ENCODE measurements at places on chromosomes 4 and X.

DNA sequence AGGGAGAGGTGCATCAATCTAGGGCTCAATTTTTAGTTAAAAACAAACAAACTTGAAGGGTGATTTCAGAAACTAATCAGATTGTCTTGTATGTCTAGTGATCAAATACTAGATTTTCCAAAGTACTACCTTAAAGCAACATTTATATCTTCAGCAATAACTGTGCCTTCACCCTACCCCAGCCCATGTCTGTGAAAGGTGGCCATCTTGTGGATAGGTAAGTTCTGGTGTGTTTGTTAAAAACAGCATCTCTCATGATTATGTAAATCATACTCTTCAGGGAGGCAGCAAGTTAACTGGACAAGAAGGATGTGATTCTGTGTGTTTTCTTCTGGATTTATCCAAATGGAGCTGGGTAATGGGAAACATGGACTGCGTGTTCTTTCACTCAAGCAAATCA lies 81.4 kb upstream of the ACSL1 start:
- DNase-seq: no peak

- DNase-seq: no peak
These were observed 146.3 kb upstream of the RPS6KA3 start for GRCh38 chrX:20412871-20413486.

- no peak for DNase-seq
These were observed 29.3 kb downstream of the ZNF827 start for GRCh38 chr4:145909281-145909715.

- peak; percentile 86 for DNase-seq
These were observed at the start of gene PDGFRA for GRCh38 chr4:54228961-54229501. PDGFRA (plus strand) TSS chr4:54229293; CDS start chr4:54258769, 29,476 bp downstream.

DNA sequence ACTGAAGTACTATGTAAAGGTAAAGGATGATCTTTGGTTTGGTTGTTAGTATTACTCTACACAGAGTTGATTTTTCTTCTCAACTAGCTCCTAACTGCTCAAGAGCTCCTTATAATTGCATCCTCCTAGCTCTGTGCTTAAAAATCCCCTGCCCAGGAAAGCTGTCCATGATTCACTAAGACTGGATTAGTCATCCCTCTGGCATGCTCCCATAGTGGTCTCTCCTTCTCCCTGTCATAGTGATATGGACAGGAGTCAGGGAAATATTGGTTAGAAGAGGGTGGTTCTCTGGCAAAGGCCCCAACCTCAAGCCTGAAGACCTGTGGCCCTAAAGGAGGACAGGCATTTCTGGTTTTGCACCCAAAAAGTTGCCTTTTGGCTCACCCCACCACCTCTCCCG lies 242.3 kb upstream of the KCNIP4 start:
- DNase-seq: no peak

GRCh38 chr4:73948990-73949706 lies 32.7 kb downstream of the PF4 start:
- DNase-seq: no peak

DNA sequence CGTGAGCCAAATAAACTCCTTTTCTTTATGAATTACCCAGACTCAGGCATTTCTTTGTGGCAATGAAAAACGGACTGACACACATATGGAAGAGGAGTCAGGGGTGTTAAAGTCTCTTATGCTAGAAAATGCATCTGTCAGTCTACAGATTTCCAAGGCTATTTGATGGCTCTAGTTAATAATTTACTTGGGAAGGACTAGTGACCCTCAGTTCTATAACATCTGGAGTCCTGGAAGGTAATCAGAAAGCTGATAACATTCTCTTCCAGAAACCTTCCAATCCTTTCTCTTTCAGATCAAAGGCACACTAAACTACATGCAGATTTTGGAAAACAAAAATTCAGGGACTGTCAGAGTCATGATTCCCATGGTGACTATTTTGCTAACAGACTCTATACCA lies 142.0 kb upstream of the TEX13D start:
- no peak for DNase-seq

DNA sequence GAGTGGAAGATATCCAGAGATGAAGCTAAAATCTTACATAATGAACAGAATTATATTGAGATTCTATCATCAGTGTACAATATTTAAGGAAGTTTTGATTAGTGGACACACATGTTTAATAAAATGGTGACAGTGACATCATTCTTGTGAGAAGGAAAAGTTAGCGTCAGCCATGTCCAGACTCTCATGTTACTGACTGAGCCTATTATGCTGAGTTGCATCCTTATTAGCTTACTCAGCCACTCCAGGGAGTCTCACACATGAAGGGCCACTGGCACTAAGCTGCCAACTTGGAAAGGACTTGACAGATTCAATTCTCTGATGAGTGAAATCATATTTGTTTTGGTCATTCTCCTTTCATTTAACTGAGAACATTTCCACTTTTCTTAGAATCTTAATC lies 170.6 kb downstream of the BANK1 start:
- no peak for DNase-seq

DNA sequence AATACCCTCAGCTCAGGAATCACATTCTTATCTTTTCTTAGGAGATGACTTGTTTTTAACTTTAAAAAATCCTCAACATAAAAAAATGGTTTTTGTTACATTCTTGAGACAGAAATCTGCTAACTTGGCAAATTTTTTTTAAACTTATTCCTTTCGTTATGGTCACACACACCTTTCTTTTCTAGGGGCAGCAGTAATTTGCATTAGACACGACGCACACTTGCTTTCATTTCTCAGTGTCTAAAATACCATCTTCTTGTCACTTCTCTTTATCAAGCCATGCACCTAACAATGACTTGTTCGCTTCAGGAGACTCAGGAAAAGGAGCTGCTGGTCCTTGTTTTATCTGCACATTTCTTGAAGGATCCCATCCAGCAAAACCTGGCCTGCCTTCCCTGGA lies 112.6 kb upstream of the TBL1X start:
- no peak for DNase-seq

DNA sequence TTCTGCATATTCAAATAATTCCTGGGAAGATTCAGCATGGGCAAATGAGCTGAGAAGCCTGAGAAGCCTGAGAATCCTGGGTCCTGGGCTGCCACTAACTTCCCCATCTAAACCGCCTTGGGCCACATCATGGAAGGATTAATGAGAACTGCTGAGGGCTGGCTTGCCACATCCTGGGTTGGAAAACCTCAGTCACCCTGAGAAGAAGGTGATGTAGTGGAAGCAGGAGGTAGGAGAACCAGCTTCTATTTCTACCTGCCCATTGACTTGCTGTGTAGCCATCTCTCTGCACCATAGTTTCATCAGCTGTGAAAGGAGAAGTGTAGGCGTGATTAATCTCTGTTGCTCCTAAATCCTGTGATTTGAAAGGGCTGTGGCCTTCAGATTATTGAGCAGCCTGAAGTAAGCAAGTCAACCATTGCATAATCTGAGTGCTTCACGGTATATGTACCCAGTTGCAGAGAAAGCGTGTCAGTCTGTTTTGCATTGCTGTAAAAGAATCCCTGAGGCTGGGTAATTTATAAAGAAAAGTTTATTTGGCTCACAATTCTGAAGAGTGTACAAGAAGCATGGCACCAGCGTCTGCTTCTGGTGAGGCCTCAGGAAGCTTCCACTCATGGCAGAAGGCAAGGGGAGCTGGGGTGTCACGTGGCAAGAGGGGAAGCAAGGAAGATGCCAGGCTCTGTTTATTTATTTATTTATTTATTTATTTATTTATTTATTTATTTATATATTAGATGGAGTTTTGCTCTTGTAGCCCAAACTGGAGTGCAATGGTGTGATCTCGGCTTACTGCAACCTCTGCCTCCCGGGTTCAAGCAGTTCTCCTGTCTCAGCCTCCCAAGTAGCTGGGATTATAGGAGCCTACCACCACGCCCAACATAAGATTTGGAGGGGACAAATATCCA lies 140.9 kb upstream of the ATP6AP2 start:
- DNase-seq: no peak

GRCh38 chrX:21800344-21800770 lies 39.1 kb upstream of the MBTPS2 start:
- no peak for DNase-seq

DNA sequence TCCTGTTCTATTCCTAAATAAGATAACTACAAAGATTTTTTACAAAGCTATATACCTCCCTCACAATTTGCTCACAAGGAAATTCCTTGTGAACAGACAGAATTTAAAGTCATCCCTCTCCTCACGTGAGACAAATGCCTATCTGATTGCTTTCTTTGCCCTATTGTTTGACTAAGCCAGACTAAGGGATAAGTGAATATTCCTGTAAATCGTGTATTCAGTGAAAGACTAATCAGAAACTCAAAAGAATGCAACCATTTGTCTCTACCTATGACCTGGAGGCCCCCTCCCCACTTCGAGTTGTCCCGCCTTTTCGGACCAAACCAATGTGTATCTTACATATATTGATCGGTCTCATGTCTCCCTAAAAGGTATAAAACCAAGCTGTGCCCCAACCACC lies 15.3 kb upstream of the ZBTB33 start:
- DNase-seq: no peak

- no peak for DNase-seq
These were observed 23.3 kb upstream of the REPS2 start for GRCh38 chrX:16923157-16923556.

- DNase-seq: no peak
These were observed 36.1 kb upstream of the CORIN start for GRCh38 chr4:47873877-47874541.

DNA sequence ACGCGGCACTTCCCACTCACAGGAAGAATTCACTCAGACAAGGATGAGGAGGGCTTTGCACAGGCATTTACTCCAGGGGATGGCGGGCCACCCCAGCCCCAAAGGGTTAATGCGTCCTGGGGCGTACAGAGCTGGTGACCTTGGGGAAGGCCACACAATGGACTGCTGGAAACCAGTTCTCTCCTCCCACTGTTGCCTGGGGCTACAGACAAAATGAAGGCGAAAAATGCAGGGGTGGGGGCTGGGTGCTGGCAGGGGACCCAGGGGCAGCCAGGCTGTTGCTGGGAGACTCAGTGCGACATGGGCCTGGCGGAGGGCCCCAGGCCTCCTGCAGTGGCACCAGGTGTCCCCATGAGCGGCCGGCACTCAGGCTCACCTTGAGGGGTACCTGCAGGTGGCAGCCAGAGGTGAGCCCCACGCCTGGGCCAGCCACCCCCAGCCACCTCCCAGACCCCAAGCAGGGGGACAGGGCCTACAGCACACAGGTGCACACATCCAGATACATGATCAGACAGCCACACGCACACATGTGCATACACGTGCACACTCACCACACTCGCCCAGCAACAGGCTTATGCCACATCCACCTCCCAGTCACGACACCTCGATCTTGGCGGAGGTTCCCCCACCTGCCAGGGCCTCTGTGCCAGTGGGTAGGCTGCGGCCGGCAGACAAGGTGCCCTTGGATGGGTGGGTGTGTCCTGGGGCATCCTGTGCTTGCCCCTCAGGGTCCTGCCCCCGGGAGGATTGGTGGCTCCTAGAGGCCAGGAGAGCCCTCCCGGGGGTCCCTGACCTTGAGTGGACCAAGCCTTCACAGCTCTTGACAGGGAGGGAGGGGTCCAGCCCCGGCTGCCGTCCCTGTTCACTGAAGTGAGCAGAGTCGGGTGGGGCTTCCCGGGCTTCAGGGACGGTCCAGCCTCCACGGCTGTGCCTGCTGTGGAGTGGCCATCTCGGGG lies 13.1 kb downstream of the NAT8L start:
- DNase-seq: peak; percentile 67

GRCh38 chrX:74085642-74086236 lies 218.2 kb upstream of the ZCCHC13 start:
- DNase-seq: no peak

GRCh38 chr4:176479767-176480166 lies 160.0 kb downstream of the SPCS3 start:
- DNase-seq: no peak

- no peak for DNase-seq
These were observed 173.7 kb downstream of the PABPC4L start for GRCh38 chr4:134027931-134028330.

GRCh38 chr4:181548873-181549575 lies 694.2 kb upstream of the TENM3 start:
- DNase-seq: no peak

DNA sequence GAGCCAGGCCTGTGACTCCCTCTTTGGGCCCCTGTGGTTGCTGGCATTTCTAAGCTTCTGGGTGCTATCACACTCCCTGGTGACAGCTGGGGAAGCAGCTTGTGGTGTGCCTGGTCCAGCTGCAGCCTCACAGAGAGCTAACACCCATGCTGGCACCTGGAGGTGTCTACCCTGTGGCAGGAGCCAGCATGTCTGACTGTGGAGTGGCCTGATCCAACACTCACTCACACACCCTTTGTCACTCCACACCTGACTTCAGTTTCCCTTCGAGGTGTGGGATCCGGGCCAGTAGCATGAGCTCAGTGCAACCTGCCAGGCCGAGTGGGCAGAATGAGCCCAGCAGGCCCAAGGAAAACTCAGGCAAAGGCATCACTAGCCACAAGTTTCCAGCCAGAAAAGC lies 67.5 kb downstream of the TECRL start:
- DNase-seq: no peak

DNA sequence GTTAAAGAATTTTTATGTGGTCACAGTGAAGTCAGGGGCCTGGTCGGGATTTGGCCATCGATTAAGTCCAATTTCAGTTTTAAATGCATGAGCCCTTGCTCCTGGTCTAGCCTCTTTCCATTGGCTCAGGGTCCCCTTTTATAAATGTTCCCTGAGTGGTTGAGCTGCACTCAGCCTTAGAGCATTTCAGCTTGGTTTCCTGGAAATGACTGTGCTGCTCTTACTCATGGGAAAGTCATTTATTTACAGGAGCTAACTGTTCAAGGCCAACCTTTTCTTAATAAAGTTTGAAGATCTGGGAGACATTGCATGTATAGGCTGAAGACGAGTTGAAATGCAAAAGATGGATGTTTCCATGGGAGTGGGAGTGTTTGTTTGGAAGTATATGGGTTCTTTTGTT lies 98.8 kb upstream of the CLNK start:
- no peak for DNase-seq

GRCh38 chr4:20096911-20097310 lies 154.8 kb upstream of the SLIT2 start:
- DNase-seq: no peak

DNA sequence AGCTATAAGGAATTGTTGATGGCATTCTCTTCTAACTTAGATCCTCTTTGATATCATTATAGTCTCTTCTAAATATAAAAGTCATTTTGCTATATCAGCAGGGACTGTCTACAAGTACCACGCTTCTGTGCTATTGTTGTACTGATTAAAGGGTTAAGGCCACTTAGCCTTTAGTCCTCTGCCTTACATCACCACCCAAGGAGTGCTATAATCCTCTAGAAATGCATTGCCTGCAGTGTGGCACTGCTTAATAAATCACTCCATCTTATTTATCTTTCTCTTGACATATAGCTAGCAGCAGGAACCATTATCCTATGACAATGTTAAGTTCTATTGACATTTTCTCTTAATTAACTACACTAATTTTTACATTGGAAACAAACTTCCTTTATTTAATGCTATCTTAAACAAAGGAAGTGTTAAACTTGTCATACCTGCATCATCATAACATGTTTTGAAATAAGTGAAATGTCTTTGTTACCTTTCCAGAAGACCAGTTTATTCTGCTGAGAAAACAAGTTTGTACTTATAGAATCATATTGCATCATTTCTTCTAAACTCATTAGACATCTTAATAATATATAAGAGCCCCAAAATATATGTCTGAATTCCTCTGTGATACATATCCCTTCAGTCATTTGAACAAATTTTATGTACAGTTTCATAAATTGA lies 360.9 kb upstream of the ATOH1 start:
- no peak for DNase-seq

All from aorta (tissue), 5 donors.